Immature natural killer cell (primary cell): ENCODE measurements at places on chromosomes 11 and 22. TPM values are rescaled to one million over a fixed set of nuclear protein-coding genes. Genes with fewer than 3 reads are reported as not detected.

MMP27 gene
- polyA plus RNA-seq, result not detected

EXPH5 gene
- 1.0 TPM for polyA plus RNA-seq

SLC22A25 gene
- polyA plus RNA-seq, result not detected

MMP3 gene
- not detected for polyA plus RNA-seq

NXPE1 gene
- not detected for polyA plus RNA-seq

BTG4 gene
- polyA plus RNA-seq, result not detected

CST6 gene
- not detected for polyA plus RNA-seq

XKR3 gene
- polyA plus RNA-seq, result not detected

PRPF19 gene
- polyA plus RNA-seq, result 15.2 TPM

SPI1 gene
- polyA plus RNA-seq, result 0.95 TPM

OR56A1 gene
- polyA plus RNA-seq, result not detected

KRTAP5-8 gene
- polyA plus RNA-seq, result not detected

GSTT2 gene
- not detected for polyA plus RNA-seq

HTR3A gene
- polyA plus RNA-seq, result not detected

NXPE2 gene
- polyA plus RNA-seq, result not detected

FAM83F gene
- polyA plus RNA-seq, result not detected
